Sciatic nerve (tissue), 2 donors: ENCODE measurements at places on chromosomes 4 and X.

GRCh38 chr4:186669159-186669731 is 54.4 kb downstream of the FAT1 start:
- DNase-seq: no peak

GRCh38 chrX:40201329-40201885 is 103.6 kb upstream of the BCOR start:
- no peak for DNase-seq

DNA sequence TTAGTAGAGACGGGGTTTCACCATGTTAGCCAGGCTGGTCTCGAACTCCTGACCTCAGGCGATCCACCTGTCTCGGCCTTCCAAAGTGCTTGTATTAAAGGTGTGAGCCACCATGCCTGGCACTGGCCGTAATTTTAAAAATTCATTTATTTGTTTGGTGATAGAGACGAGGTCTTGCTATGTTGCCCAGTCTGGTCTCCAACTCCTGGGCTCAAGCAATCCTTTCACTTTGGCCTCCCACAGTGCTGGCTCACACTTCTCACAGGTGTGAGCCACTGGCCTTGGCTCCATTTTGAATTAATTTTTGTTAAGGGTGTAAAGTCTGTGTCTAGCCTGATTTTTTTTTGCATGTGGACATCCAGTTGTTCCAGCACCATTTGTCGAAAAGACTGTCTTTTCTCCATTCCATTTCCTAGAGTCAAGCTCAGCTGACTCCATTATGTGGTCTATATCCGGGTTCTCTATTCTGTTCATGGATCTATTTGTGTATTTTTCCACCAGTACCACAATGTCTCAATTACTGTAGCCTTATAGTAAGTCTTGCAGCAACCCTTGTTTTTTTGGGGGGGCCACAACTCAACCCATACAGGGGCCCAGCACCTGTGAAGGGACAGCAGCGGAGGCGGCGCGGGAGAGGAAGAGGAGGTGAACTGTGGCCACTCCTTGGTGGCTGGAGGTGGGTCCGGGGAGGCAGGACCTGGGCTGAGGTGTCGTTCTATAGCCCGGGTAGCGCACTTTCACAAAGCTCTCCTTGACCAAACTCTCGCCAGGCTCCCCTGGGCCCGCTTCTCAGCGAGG is 1.5 kb upstream of the NSD2 start:
- DNase-seq: peak; percentile 65

DNA sequence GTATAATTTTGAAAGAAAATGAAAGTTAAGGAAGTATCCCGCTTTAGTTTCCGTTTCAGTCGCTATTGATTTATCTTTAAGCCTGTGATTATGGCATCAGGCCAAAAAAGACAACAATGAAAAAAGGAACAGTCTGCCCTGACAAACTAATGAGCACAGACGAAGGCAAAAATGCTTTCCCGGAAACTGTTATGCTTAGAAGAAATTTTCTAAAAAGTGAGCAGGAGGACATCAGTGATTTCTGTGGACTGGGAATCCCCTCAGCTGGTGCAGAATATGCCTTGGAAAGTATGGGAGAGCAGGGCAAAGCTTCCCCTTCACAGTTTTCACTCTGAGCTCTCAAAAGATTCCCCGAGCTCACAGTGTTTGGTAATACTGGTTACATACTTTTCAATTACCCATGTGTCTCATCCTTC is 5.1 kb upstream of the CXCL10 start:
- no peak for DNase-seq

GRCh38 chr4:133600008-133600407 is 450.9 kb downstream of the PCDH10 start:
- DNase-seq: no peak

DNA sequence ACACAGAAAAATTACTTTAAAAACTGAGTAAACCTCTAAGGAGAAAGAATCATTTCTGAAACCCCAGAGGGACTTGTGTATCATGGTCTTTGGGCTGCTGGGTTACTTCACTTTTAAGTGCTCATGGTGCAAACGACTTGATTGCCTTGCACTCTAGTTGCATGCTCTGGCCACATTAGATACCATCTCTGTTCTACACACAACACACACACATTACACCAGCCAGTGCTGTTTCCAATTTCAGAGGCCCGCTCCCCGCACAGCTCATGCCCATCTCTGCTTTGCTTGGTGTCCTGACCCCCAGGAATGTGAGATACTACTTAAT is 2.1 kb downstream of the PPP3CA start:
- DNase-seq: no peak

- DNase-seq: no peak
These were observed 237.3 kb downstream of the NR3C2 start for GRCh38 chr4:148204892-148205291.

DNA sequence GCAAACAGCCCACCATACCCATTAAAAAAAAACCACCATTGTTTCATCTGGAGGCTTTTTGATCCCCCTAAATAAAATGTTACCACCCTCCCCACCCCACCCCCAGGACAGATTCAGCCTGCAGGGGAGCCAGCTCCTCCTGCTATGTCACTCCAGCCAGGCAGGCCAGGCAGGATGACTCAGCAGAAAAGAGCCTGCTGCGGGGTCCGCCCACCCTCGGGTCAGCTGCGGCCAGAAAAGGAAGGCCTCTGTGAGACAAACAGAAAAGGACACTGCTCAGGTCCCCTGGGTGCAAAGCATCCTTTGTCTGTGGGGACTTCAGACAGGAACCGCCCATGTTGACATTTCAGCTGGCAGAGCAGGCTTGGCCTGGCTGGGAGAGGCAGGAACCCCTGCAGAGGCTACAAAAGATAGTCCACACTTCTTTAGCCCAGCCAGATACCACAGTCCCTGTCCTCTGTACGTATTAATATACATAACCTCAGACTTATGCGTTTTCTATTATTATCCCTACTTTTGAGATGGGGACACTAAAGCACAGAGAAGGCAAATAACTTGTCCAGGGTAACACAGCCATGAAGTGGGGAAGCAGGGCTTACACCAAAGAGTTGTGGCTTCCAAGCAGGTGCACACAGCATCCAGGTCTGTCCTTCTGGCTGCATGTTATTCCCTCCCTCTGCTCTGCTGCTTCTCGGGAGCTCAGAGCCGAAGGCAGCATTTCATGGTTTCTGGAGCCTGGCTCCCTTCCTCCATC is 147.7 kb downstream of the CPEB2 start:
- peak; percentile 88 for DNase-seq

DNA sequence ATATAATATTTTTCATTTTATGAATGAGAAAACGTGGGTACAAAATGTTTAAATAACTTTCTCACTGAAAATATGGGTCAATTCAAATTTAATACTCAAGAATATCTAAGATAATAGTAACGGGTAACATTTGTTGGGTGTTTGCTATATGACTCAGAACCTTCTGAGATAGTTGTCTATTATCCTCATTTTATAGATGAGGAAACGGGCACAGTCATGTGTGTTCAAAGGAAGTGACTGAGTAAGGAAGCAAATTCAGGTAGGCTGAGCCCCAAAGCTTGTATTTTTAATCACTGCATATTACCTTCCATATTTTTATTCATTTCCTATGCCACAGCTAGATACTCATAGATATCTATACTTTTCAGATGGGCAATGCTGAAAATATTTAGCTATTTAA is 12.2 kb upstream of the CAMK2D start:
- DNase-seq: no peak

- no peak for DNase-seq
These were observed 14.7 kb downstream of the CWH43 start for GRCh38 chr4:49000806-49001205.

GRCh38 chr4:185238215-185238681 is 28.9 kb downstream of the SNX25 start:
- no peak for DNase-seq

DNA sequence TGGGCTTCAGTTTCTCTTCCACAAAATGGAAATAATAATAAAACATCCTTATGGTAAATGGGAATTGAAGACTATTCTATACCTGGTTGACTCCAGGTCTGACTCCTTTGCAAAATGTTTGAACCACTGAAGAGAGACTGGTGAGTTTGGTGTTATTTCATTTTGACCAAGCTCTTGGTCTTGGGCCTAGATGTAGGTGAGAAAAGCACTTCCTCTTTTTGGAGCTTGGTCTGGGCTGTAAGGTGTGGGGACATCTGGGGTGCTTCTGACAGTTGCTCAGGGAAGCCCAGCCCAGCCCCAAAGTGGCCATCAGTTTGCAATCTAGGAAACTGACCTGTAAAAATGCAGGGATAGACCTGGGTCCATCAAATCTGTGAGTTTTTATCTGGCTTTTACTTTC is 26.8 kb upstream of the SOD3 start:
- DNase-seq: no peak

DNA sequence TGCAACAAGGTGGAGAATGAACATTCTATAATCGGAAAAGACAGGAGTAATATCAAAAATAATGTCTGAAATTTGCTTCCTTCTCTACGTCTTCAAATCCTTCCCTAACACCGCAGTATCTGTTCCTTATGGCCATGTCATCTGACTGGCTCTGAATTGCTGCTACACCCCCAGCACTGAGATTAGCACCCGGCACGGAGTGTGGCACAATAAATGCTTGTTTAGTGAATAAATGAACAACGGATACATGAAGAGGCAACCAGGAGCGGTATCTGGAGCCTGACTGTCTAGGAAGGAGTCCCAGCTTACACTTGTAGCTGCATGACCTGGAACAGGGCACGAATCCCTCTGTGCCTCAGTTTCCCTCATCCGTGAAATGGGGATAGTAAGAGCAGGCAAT is 164.3 kb downstream of the AFAP1 start:
- DNase-seq: no peak

DNA sequence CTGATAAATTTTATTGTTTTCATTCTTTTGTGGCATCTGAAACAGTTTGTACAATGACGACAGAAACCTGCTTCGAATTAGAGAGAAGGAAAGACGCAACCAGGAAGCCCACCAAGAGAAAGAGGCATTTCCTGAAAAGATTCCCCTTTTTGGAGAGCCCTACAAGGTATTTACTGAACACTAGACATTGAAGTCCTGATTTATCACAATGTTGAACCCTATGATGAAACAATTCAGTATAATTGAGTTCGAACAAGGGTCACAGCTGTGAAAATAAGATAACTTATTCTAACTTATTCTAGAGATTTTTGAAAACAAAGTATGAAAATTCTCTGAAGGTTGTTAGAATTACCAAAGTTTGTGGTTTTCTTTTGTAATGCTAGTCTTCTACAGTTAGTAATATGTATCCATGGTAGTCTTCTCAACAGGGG is 111.3 kb downstream of the AFF1 start:
- no peak for DNase-seq

GRCh38 chr4:173464481-173464880 is 65.5 kb downstream of the HAND2 start:
- DNase-seq: no peak

GRCh38 chr4:21733894-21734630 is 214.5 kb downstream of the KCNIP4 start:
- DNase-seq: no peak

- DNase-seq: no peak
These were observed 8.5 kb upstream of the LHFPL1 start for GRCh38 chrX:112688242-112688641.

GRCh38 chrX:135489542-135489941 is 30.9 kb upstream of the INTS6L start:
- DNase-seq: no peak

- DNase-seq: no peak
These were observed 4.4 kb downstream of the GSPT2 start for GRCh38 chrX:51747671-51748070.

DNA sequence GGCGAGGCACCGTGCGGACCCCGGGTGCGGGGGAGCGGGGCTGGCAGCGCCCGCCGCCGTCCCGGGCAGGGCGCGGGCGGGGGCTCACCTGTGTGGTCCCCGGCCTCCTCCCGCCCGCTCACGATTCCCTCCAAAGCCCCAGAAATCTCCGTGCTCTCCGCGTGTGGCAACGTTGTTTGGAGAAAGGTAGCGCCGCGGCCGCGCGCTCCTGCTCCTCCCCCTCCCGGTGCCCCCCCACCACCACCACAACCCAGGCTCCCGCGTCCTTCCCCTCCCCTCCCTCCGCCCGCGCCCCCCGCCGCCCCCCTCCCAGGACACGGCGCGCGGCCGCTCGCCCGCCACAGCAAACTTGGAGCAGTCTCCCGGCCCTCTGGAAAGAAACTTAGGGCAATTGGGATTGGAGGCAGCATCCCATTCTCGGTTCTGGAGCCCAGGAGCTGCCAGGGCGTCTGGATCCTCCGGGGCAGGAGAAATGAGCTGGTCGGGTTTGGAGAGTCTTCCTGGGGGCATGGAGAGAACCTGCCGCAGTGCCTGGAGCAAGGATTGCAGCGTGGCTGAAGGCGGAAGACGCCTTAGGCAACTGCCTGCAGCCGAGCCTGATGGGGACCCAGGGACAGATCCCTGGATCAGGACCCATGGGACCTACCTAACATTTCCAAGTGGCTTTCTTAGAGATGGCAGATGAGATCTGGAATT is 855 bp downstream of the KLF3 start:
- peak; percentile 80 for DNase-seq

- DNase-seq: no peak
These were observed 214.9 kb upstream of the UGT8 start for GRCh38 chr4:114383721-114384120.

DNA sequence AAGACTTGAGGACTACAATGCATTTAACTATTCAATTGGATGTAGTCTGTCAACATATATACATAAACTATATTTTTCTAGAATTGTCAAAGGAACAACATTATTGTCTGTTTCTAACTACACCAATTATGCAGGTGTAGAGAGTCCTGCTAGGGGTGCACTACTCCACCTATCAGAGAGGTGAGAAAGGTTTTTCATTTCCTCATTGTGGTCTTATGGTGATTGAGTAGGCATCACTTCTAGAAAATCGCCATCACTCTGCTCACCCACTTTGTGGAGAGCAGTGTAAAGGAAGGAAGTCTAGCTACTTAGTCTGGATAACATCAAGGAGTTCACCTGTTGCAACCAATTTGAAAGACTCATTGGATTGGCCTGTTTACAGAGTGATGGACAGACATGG is 4.4 kb upstream of the ADH1C start:
- no peak for DNase-seq

DNA sequence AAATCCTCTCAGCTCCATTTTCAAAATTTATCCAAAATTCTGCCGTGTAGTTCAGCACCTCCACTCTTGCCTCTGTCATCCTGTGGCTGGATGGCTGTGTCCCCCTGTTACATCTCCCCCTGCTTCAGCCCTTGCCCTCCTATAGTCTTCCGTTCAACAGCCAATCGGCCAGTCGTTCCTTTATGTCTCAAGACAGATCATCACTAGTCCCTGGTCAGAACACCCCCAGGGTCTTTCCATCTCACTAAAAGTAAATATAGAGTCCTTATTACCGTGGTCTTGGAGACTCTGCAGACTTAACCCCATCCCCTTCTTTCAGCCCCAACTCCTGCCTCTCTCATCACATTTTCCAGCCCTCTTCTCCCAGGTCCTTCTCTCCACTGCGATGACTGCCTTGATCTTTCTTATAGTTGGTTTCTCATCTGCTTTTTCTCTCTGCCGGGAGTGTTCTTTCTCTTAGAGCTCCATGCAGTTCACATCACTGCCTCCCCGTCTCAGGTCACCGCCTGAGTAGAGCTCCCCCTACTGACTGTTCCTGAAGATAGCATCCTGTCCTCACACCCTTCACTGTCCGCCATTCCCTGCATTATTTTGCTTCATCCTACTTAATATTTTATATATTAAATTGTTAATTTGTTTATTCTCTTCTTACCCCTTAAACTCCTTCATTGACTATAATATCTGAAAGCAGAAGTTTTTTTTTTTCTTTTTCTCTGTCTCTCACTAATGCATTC is 736.9 kb upstream of the MAGEB2 start:
- DNase-seq: no peak
